ENCODE measurements at places on chromosomes 2 and 18.

- no peak for DNase-seq
Measured at GRCh38 chr18:70982292-70982691, 693.4 kb downstream of the SOCS6 start.

- DNase-seq, result no peak
Measured at GRCh38 chr2:54771166-54771885, 47.9 kb downstream of the EML6 start.

GRCh38 chr2:41933585-41934320 is 114.1 kb upstream of the PKDCC start:
- DNase-seq, result no peak

DNA sequence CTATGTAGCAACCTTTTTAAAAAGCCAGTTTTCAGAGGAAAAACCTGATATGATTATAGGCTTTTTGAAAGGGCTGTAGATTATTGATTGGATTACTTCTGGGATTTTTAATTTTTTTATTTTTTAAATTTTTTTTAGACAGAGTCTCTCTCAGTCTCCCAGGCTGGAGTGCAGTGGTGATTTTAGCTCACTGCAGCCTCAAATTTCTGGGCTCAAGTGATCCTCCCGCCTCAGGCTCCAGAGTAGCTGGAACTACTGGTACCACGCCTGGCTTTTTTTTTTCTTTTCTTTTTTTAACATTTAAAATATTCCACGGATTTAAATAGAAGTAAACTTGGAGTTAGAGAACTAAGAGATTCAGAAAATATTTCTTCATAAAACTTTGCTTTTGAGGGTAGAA is 1.2 kb downstream of the MRPL19 start:
- DNase-seq, result no peak

GRCh38 chr18:21762181-21762772 is 21.7 kb downstream of the MIB1 start:
- DNase-seq, result no peak

DNA sequence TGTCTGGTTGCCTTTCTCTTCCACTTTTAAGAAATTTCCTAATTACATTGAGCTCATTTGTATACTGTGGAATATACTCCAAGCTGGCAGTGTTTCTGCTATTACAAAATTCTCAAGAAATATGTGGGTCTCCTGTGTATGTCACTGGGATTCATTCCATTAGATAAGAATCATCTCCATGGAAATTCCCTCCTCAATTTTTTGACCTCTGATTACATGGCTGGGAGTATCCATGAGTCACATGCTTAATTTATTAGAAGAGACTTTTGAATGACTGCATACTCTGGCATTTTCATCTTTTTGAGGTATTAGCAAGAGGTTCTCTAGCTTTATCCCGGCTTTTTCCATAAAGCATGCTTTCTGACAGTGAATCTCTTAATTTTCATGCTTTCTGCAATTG is 665.5 kb upstream of the CNTNAP5 start:
- no peak for DNase-seq

GRCh38 chr2:218172845-218173244 is 6.1 kb upstream of the CXCR1 start:
- DNase-seq, result no peak

- no peak for DNase-seq
Measured at GRCh38 chr2:113206251-113206650, 32.5 kb downstream of the PSD4 start.

- no peak for DNase-seq
Measured at GRCh38 chr2:191169456-191170300, 18.9 kb upstream of the STAT4 start.

- DNase-seq, result no peak
Measured at GRCh38 chr2:149986861-149987260, 399.3 kb upstream of the MMADHC start.

GRCh38 chr18:730692-731091 is 18.3 kb upstream of the ENOSF1 start:
- DNase-seq, result no peak

GRCh38 chr2:235546151-235546435 is 52.2 kb downstream of the AGAP1 start:
- no peak for DNase-seq

DNA sequence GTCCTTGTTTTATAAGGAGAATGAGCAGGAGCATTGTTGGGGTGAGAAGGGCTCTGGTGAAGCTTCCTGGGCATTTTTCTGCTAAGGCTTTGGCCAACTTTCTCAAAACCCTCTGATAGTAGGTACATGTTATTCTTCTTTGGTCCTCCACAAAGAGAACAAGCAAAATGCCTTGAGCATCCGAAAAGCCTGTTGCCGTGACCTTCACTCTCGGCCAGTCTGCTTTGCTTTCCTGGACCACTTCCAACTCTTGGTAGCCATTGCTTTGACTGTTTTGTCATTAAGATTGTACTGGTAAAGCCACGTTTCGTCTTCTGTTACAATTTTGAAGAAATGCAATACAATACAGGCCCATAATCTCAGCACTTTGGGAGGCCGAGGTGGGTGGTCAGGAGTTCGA is 27.4 kb upstream of the ALLC start:
- no peak for DNase-seq

DNA sequence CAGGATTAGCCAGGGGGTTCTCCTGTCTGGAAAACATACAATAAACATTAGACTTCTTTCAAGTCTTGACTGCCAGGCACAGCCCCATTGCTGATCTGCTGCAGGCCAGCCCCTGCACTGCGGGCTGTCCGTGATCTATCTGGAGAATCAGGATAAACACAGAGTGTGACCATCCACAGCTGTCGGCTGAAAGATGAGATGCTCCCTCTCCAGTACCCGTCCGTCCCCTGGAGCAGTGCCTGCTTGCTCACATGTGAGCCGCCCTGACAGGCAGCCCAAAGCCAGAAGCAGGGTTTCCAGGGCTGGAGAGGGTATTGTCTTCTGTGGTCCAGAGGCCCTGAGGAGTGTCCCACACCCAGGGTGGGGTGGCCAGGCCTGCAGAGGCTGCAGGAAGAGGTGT is 46.1 kb upstream of the FOSL2 start:
- no peak for DNase-seq

DNA sequence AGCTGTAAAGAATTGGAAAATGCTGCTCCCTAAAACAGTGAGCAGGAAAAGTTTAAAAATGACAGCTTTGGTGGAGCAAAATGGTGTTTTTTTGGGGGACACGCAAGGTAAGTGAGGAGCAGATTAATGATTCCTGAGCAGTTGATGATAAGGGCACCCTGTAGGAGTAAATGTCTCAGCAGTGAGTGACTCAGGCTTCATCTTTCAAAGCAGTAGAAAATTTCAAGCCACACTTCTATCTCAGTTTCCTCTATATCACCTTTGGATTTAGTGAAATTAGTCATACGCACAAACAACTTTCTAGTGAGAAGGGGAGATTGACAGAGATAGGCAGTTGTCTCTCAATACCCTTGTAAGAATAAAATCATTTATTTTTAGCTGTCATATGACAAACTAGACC is 709.0 kb upstream of the FAM98A start:
- no peak for DNase-seq

- DNase-seq, result no peak
Measured at GRCh38 chr2:169038338-169038757, 7.2 kb upstream of the ABCB11 start.

Data from CD4-positive, alpha-beta T cell treated with Interleukin-4 for 4 hours (primary cell).